MG63 (cell line): ENCODE measurements at places on chromosomes 6 and 20. TPM values are rescaled to one million over a fixed set of nuclear protein-coding genes. Genes with fewer than 3 reads are reported as not detected.

TREML4 gene
- total RNA-seq = not detected in 2 replicates

THBD gene
- total RNA-seq = 0.72 and 1.4 TPM in 2 replicates

HS3ST5 gene
- total RNA-seq = not detected in 2 replicates

C20orf144 gene
- total RNA-seq = not detected in 2 replicates

DPPA5 gene
- not detected in 2 replicates for total RNA-seq

APCDD1L gene
- not detected in 2 replicates for total RNA-seq

SCGN gene
- total RNA-seq = not detected in 2 replicates

ULBP3 gene
- 2.9 and 15.8 TPM in 2 replicates for total RNA-seq

SMPDL3A gene
- 2.0 and 2.1 TPM in 2 replicates for total RNA-seq

HMGCLL1 gene
- not detected in 2 replicates for total RNA-seq

STMND1 gene
- total RNA-seq = not detected in 2 replicates

MPIG6B gene
- total RNA-seq = not detected in 2 replicates

CST1 gene
- not detected in 2 replicates for total RNA-seq

RHAG gene
- not detected in 2 replicates for total RNA-seq

MYB gene
- total RNA-seq = 1.5 TPM in 1 of 2 replicates, not detected in the other

GRM1 gene
- total RNA-seq = 0.05 and 0.20 TPM in 2 replicates

MUCL3 gene
- total RNA-seq = not detected in 2 replicates

RSPH3 gene
- 1.5 and 1.7 TPM in 2 replicates for total RNA-seq

SLC22A1 gene
- total RNA-seq = not detected in 2 replicates
